Stromal cell of bone marrow (primary cell): ENCODE measurements at places on chromosomes 1 and 21.
A peak's percentile ranks its signal among the peaks of the same experiment; 100 is the strongest.

DNA sequence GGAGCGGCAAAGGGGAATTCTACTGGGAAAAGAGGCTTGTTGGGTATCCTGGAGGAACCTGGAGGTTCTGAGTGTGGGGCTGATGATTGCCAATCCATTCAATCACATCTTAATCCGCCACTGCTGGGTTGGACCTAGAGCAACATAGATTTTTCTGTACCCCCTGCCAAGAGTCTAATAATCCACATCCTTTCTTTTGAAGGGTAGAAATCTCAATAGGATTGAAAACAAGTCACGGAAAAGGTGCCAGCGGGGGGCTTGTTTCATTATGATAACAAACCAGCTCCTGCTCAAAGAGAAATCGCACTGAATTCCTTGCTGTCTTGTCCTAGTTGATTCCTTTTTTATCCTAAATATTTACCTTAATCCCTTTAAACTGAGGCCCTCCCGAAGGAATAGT, 528.5 kb downstream of the ADGRL2 start:
- no peak for DNase-seq

GRCh38 chr1:145959957-145960467, 2.2 kb upstream of the LIX1L start:
- no peak for DNase-seq

DNA sequence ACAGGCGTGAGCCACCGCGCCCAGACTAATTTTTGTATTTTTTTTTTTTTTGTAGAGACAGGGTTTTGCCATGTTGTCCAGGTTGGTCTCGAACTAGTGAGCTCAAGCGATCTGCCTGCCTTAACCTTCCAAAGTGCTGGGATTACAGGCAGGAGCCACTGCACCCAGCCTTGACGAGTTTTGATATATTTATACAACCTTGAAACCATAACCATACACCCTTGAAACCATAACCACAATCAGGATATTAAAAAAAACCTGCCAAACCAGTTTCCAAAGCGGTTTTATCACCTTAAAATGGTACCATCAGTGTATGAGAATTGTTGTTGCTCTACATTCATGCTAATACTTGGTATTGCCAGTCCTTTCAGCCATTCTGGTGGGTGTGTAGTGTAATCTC, 3.7 kb upstream of the PHACTR4 start:
- no peak for DNase-seq

DNA sequence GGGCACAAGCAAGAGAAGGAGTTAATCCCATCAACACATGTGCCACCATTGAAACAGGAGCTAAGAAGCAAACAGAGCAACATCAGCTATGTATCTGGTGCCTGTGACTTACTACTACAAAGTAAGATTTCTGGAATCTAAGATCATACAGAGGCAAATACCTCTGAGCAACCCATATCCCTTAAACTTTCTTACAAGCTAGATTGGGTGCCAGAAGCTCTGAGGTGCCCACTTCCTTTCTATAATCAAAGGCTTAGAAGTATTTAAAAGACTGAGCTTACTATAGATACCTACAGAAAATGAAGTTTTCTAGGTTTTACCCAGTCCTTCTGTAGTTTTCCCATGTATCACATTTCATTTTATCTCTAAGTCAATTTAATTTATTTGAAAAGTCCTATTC, 44.4 kb upstream of the ADAM30 start:
- DNase-seq: no peak

- no peak for DNase-seq
Measured at GRCh38 chr1:228488125-228488817, 1.1 kb downstream of the RNF187 start.

DNA sequence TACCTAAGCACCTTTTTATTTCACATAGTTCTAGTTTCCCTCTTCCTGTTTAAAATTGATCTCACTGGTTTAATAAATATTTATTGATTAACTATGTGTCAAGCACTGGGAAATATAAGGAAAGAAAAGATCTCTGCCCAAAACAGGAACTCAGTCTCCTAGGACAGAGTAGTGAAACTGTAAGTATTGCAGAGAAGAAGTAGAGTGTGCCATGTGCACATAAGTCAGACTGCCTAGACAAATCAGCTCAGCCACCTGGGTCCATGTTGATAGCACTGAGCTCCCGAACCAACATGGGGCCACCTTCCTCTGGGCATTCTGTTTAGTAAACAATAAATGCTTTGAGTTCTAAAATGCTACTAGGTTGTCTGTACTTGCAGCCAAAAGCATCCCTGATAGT, 9.8 kb upstream of the SSX2IP start:
- no peak for DNase-seq

GRCh38 chr1:195185321-195185720, 1422.9 kb downstream of the KCNT2 start:
- DNase-seq: no peak

DNA sequence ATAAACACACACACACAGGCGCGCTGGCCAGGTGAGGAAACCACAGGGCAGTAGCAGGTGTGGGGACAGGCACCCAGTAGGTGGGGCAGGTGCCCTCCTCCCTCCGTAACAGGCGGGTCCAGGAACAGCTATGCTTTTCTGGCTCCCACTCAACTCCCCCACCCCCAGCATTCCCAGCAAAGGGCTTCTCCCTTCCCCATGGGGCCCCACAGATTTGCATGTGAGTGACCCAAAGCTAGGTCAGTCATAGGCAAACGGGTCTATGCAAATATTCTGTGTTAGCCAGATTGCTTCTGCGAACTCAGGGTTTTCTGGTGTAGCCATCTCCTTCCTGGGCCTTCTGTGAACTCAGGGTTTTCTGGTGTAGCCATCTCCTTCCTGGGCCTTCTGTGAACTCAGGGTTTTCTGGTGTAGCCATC, 114.2 kb downstream of the SIK1 start:
- no peak for DNase-seq

- no peak for DNase-seq
Measured at GRCh38 chr1:202122639-202123335, at the start of gene GPR37L1. Gene GPR37L1 (plus strand): TSS chr1:202122917. CDS start chr1:202122964, 47 bp downstream.

DNA sequence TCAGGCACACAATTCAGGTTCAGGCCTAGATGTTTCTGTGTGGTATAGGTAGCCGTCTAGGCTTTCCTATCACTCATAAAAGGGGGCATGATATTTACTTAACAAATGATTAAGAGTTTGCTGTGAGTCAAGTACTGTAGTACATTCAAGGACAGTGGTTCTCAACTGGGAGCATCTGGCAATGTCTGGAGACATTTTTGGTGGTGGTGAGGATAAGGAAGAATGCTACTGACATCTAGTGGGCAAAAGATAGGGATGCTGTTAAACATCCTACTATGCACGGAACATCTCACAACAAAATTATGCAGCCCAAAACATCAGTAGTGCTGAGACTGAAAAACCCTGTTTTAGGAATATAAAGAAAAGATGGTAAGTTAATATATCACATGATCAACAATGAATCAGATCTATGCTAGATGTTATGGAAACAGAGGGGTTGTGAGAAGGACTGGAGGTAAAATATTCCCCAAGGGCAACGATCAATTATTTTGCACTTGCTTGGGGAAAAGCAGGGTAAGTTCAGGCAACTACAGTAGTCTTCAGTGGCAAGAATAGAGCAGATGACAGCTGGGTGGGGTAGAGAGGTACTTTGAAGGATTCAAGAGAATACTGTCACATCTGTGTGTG, 4.9 kb downstream of the DNTTIP2 start:
- DNase-seq: no peak

DNA sequence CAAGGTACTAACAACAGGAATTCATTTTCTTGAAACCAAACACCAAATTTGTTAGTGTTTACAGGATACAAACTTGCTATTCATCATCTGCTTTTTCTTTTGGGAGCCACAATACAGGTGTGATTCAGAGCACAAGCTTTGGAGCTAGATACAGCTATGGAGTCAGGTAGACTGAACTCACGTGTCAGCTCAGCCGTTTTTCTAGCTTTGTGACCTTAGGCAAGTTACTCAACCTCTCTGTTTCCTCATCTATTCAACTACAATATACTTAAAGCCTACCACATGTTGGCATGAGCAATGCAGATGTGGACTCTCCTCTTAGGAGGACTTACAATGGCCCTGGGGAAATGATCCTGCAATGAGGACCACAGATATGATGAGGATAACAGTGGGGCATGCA, 6.3 kb downstream of the HTR1D start:
- DNase-seq: no peak

- DNase-seq: no peak
Measured at GRCh38 chr1:57300186-57300585, 123.7 kb downstream of the DAB1 start.

DNA sequence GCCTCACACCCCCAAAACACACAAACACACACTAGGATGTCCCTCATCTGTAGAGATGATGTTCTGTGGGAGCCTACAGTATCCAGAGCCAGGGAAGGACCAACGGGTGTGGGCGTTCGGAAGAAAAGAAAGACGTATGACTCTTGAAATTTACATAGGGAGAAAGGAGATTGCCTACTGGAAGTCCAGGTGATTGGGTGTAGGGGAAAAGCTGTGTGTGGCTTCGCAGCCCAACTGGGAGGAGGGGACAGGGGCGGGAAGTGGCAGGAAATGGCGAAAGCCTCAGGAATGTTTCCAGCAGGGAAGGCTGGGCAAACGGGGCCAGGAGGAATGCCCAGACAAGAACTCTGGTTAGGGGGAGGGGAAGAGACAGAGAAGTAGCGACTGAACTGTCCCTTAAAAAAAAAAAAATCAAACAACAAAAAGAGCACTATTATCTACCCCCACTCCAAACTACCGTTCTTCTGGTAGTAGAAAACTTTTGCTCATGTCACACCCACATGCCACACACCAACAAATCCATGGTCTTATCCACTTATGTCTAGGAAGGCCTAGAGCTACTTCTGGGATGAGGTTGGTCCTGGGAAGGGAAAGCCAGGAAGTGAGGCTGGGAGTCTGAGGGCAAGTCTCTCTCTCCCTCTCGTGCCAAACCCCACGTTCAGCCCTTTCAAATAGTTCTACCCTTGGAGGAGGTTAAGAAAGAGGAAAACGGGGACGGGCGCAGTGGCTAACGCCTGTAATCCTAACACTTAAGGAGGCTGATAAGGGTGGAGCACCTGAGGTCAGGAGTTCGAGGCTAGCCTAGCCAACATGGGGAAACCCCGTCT, 1.8 kb upstream of the CKS1B start:
- peak; percentile 81 for DNase-seq

DNA sequence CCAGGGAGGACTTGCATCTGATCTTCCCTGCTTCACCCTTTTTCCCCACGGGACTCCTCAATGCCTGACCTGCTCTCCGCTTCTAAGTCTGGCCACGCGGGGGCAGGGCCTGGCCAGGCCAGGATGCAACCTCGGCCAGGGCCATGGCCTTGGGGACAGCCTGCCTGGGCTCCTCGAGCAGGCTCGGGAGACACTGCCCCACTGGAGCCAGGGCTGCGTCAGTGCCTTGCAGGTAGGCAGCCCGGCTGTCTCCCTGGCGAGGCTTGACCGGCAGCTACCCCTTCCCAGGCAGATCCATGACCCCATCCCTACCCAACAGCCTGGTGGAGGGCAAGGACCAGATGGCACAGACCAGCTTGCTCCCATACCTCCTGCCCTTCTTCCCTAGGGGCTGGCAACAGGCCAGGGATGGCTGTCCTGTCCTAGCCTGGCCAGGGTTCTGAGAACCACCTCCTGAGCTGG, 2.7 kb upstream of the PRDM16 start:
- no peak for DNase-seq

GRCh38 chr1:245810789-245811337, 656.1 kb downstream of the KIF26B start:
- no peak for DNase-seq

DNA sequence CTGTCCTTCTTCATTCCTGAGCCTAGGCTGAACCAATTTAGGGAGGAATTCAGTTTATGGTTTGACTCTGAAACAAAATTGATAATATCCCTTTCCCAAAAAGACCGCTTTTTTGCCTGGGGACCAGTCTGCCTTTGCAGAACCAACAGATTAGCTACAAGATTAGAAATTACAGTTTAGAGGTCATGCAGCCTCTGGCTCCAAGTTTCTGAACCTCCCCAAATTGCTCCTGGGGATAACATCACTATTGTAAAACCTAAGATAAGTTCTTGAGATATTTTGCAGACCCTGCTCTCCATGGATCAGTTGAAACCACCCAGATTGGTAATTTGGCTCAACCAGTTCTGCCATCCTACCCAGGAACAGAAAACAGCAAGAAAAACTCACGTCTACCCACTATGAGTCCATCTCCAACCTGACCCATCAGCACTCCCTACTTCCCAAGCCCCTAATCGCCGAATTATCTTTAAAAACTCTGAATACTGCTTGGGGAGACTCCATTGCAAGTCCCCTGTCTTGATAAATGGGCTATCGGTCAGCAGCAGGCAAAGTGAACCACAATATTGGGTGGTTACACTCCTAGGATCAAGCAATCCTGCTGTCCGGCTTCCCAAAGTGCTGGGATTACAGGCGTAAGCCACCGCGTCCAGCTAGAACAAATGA, 605 bp upstream of the RABGGTB start:
- no peak for DNase-seq

GRCh38 chr1:207825719-207826556, 74.1 kb downstream of the CD46 start:
- no peak for DNase-seq

DNA sequence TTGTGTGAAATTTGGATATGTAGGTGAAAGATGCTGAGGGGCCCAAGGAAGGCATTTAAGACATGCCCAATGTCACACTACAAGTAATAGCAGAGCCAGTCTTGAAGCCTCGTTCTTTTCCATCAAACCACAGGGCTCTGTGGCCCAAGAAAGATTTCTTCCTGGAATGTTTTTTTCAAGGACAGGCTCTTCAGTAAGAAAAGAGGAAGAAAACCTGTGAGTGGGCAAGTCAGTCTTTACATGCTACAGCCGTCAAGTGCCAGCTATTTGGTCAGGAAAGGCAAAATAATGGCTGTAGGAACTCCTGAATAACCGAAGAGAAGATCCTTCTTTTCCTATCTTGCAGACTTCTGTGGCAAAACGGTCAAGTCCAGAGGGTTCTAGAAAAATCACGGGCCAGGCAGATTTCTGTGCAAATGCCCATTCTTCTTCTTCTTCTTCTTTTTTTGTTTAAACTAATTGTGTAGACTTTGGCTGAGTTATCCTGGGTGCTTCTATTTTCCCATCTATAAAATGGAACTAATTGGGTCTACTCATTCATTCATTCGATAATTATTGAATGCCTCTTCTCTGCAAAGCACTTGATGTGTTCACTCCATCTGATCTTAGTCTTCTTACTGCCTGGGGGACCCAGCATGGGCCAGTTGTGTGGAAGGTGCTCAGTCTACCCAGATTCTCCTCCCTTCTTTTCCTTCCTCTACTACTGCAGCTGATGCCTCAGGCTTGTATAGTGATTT, 1.9 kb upstream of the ID3 start:
- no peak for DNase-seq

GRCh38 chr1:5649795-5650194, 342.4 kb downstream of the NPHP4 start:
- DNase-seq: no peak

DNA sequence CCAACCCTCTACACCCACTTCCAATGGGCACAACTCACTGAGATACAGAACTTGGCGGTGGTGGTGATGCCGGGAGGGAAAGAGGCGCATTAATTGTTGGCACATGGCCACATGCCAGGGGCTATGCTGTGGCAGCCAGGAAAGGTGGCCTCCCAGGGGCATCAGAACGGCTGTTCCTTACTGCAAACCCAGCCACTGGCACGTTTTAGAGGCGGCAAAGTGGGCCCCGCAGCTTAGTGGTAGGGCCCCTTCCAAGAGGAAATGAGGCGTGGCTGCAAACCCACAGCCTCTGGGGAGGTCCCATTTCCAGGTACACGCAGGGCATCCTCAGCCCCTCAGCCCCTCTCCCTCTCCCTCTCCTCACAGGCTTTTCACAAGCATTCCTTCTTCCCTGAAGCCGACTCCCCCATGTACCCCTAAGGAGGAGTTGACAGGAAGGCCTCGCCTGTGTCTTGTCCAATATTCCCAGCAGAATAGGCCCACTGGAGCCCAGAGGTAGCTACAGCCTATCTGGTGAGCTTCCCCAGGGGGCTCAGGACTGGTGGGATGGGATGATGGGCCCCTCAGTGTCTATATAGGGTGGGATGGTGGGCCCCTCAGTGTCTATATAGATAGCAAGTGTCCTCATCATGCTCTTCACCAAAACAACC, 166.2 kb downstream of the CLIC6 start:
- DNase-seq: no peak
